ENCODE measurements at places on chromosomes 5 and 9. TPM values are rescaled to one million over a fixed set of nuclear protein-coding genes. Genes with fewer than 3 reads are reported as not detected.
A peak's percentile ranks its signal among the peaks of the same experiment; 100 is the strongest.

- no peak for DNase-seq
Measured at GRCh38 chr5:107705402-107706014, 34.8 kb upstream of the EFNA5 start.

GRCh38 chr5:11904265-11904906, at the start of gene CTNND2:
CTNND2 (minus strand) TSS chr5:11904446; CDS start chr5:11903853, 593 bp downstream.
- peak; percentile 8 for DNase-seq

GRCh38 chr5:126107381-126107780, 315.8 kb upstream of the GRAMD2B start:
- DNase-seq: no peak

GRCh38 chr5:180140571-180140970, 68.4 kb downstream of the RASGEF1C start:
- DNase-seq: no peak

GRCh38 chr5:28313321-28313951, 1275.0 kb upstream of the CDH9 start:
- no peak for DNase-seq

- DNase-seq: no peak
Measured at GRCh38 chr9:104604801-104605200, 626 bp downstream of the OR13C2 start.

- DNase-seq: no peak
Measured at GRCh38 chr5:95620030-95620869, at the start of gene GPR150. GPR150 (plus strand) TSS chr5:95620087; CDS start chr5:95620276, 189 bp downstream.

GRCh38 chr5:161850491-161850890, 2.6 kb downstream of the GABRA1 start:
- DNase-seq: no peak

DNA sequence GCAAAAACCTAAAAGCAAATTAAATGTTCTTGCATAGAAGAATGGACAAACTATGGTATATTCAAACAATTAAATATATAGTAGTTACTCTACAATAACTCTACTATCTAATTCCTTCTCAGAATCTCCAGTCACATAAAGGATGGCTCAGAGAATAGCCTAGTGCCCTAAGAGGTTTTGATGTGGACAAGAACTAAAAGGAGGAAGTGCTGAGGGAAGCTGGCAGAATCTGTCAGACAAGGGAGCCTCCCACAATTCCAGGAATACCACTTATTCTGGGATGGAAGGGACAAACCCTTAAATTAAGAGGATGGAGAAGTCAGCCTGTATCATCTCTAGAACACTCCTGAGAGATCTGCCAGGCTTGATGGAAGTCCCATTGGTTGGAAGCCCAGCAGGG, 30.4 kb downstream of the TNFSF8 start:
- DNase-seq: no peak

DNA sequence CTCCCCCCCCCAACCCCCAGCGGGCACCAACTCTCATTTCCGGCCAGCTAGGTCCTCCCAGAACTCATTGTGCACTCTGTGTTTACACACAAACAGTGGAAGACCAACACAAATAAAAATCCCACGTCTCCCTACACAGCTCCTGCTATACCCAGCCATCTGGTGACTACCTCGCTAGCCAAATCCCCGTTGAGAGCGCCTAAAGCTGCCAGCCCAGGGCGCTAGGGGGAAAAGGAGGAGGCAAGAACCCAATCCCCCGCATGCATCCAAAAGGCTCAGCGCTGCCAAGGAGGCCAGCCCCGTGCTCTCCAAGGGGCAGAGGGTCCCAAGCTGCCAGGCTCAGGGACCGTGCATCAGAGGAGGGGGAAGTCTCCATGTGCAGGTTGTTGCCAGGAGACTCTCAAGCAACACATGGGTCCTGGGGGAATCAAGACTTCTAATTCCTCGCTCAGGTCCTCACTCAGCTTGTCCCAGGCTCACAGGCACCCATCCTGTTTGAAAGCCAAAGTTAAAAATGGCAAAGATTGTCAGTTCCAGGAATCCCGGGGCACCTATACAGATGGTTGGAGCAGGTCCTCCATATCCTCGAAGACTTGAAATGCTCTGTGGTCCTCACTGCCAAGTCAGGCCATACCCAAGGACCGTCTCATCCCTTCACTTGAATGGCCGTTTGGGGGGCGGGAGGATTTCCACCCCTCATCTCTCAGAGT, 2.7 kb downstream of the ASTN2 start:
- DNase-seq: no peak

GRCh38 chr9:2298217-2298616, 283.1 kb downstream of the SMARCA2 start:
- no peak for DNase-seq

DNA sequence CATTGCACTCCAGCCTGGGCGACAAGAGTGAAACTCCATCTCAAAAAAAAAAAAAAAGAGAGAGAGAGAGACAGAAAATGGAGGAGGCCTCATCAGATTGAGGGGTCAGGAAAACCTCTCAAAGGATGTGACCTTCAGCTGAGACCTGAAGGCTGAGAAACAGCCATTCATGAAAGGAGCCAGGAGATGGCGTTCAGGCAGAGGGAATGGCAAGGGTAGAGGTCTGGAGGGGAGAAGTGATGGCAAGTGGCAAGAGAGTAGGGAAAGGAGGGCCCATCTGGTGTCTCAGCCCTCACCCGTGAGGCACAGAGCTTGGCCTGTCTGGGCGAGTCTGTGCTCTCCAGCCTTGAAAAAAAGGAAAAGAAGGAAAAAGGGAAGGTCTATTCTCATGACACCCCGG, 17.0 kb downstream of the CAMK2A start:
- no peak for DNase-seq

- no peak for DNase-seq
Measured at GRCh38 chr5:140631831-140632365, 1.1 kb downstream of the CD14 start.

- DNase-seq: no peak
Measured at GRCh38 chr9:129909851-129910250, 74.6 kb downstream of the USP20 start.

GRCh38 chr5:8831854-8832253, 714.0 kb downstream of the SEMA5A start:
- DNase-seq: no peak

Gene TRIM14
- 4.2 TPM for total RNA-seq

Gene PCDHA4
- total RNA-seq: 1.1 TPM

Gene GDF9
- 0.26 TPM for total RNA-seq

Gene DRD1
- total RNA-seq: 4.2 TPM

Gene PRDM9
- total RNA-seq: not detected

Gene WNT8A
- not detected for total RNA-seq

Gene SHLD3
- total RNA-seq: 9.9 TPM
